ENCODE measurements at places on chromosomes 4 and X. TPM values are rescaled to one million over a fixed set of nuclear protein-coding genes. Genes with fewer than 3 reads are reported as not detected.

DNA sequence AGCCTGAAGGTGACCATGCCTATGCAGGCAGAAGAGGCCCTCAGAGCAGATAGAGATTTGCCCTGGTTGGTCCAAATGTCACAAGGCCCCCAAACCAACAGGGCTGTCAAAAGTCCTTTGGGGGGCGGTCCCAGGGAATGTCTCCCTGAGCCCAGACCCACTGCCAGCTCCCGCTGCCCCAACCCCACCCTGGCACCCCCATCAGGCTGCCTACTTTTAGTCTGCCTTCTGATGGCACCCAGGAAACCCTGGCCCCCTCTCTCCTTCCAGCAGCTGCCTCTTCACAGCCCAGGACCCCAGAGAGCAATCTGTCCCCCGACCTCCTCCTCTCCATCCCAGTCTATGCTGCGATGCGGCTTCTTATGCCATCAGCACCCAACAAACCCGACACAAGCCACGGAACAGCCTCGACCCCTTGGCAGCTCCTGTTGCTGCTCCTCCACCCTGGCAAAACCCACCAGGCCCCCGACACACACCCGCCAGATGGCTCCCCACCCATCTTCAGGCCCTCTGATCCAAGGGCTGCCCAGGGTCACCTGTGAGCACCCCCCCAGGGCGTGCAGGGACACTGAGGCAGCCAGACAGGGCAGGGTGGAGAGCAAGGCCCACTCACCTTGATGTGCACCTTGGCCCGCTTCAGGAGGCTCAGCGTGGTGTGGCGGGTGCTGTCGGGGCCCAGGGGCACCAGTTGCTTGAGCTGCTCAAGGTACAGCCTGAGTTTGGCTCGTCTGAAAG lies 9.9 kb downstream of the MXD4 start:
- no peak for DNase-seq

- no peak for DNase-seq
Observed at GRCh38 chr4:161949946-161950725, 213.7 kb downstream of the FSTL5 start.

DNA sequence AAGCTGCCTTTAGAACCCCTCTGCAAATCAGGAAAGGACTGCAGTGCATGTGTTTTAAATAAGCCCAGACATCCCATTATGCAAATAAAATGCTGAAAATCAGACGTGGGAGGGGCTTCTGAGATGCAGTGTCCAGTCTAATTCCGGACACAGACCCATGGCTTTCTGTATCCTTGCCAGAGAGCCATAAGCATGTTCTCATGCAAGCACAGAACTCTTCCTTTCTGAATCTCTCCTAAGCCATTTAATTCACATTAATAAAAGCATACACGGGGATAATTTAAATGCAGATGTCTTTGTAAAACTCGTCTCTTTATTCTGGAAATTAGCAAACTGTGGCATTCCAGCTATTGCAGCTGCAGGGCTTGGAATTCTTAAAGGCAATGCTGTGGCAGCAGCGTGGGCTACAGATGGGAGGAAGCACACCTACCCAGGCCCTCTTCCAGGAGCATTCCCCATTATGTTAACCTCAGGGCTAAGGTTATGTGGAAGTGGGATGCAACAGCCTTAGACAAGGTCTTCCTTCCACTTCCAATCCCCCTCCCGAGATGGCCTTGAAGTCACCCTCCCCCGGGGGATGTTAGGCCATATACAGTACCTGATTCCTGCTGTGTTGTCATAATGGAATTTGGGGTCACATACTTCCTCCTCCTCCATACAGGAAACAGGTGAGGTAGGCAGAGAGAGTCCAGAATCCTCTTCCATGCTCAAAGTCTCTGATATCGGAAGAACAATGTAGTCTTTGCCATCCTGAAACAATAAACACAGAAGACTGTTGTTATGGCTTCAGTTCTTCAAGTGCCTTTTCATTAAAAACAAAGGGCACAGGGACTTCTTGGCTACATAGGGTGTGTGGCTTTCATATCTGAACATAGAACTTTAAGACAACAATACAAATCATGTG lies 38.1 kb downstream of the KDR start:
- no peak for DNase-seq

DNA sequence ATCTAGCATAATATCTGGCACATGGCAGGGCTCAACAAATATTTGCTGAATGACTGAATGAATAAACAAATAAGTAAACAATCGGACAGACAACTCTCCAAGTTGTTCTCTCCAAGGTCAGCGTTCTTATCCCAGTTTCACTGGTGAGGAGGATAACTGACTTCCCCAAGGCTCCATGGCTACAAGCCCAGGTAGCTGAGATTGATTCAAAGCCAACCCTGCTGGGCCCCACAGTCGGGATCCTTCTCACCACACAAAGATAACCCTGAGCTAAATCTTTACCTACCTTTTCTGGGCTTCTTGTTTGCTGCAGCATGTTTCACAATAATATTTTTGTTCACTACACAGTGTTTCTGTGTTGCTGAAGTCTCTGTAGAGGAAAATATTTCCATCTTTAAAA lies 54.9 kb downstream of the USP46 start:
- no peak for DNase-seq

MAGEA4 gene
- not detected for total RNA-seq

ASB9 gene
- 3.2 TPM for total RNA-seq

All from uterus (tissue), 4 donors.